Spinal cord (tissue), 10 donors: ENCODE measurements at places on chromosomes 7 and 10.

GRCh38 chr7:34761627-34762026, 103.6 kb downstream of the NPSR1 start:
- DNase-seq, result no peak

DNA sequence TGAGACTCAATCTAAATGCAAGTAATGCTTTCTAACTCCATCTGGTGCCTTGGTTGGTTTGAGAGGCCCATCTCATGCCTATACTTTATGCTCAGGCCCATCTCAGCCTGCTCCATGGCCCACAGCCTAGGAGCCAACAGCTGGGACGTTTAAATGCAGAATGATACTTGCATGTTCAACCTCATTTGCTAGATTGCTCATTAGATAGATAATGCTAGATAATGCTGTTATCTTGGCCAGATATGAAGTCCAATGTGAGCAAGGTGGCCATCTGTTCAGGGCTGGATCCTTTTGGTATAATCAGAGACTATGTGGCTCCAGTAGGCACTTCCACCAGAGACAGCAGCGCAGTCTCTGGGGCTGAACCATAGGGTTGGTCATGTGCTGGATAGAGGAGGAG, 321.6 kb upstream of the PHYHIPL start:
- DNase-seq, result no peak

GRCh38 chr10:123527151-123527550, 139.0 kb upstream of the GPR26 start:
- DNase-seq, result no peak

GRCh38 chr10:60351191-60351853, 38.4 kb downstream of the ANK3 start:
- no peak for DNase-seq

DNA sequence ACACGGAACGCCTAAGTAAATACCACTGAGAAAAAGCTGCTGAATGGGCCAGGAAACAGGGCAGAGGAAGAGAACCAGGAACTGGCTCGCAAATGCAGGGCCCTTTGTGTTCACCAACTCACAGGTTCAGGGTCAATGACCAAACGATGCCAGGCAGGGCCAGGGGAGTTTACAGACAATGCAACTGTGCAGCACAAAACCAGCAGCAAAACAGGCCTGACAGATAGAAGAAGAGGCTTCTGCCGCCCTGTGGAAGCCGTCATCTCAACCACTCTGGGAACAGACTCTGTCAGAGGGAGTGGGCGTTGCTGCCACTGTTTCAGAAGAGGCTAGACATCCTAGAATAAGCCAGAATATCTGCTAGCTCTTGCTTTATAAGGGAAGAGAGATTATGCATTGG, 117.9 kb downstream of the KMT2E start:
- DNase-seq, result no peak

GRCh38 chr7:29289156-29290021, 94.8 kb downstream of the CHN2 start:
- peak; percentile 13 for DNase-seq

GRCh38 chr7:35375516-35375915, 121.6 kb upstream of the TBX20 start:
- no peak for DNase-seq

GRCh38 chr7:109246330-109247077, 676.8 kb downstream of the DNAJB9 start:
- DNase-seq, result no peak

GRCh38 chr7:43085992-43086391, 26.5 kb upstream of the HECW1 start:
- no peak for DNase-seq

- no peak for DNase-seq
Measured at GRCh38 chr10:61793760-61794703, 107.5 kb upstream of the ARID5B start.

- no peak for DNase-seq
Measured at GRCh38 chr7:106865130-106866041, at the start of gene PIK3CG. PIK3CG (plus strand) TSS chr7:106865282; CDS start chr7:106867562, 2,280 bp downstream.

DNA sequence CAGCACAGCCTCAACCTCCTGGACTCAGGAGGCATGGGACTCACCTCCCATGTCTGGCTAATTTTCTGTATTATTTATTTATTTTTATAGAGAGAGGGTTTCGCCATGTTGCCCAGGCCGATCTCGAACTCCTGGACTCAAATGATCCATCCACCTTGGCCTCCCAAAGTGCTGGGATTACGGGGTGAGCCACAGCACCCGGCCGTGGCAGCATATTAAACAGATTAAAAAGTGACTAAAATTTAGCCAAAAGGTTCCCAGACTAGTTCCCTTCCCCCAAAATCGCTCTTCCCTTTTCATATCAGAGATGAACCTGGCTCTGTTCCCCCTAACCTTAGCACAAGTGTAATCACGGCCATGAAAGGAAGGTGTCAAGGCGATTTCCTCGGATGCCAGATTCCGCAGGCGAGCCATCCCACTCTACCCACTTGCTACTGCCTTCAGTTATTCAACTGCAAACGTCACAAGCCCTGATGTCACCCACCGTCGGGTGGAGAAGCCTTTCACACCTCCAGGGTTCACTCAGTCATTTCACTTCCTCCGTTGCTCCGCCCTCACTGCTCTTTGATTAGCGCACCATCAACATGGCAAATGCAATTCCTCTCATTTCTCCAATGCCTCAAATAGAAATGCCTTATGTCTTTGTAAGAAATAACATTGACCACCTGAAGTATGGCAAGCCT, 104.7 kb upstream of the RHEB start:
- DNase-seq, result no peak

DNA sequence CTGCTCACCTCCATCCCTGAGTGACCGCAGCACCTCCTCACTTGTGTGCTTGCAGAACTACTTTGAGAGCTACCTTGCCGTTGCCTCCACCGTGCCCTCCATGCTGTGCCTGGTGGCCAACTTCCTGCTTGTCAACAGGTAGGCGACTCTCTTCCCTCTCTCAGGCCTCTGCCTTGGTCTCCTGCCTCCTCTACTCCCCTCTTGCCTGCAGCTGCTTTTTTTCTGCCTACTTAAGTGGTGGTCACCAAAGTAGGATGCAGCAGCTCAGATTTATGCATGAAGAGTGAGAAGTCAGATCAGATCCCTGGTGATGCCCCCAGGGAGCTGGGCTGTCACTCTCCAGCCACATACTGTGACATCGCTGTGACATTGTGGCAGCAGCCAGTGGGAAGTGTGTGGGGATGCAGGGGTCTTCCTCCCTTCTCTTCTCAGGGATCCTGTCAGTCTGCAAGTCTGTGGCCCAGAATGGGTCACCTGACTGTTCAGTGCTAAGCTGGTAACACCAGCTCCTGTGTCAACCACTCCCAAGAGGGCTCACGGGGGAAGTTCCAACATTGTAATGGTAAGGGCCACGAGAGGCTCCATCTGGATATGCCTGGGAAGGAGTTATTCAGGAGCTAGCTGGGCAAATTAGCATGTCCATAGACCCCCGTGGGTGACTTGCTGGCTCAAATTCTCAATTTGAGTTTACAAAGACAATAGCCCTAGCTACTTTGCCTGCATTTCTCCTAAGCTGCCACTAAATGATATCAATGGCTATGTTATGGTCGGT, 25.3 kb downstream of the SLC29A3 start:
- no peak for DNase-seq

GRCh38 chr7:16963044-16963443, 81.3 kb upstream of the AGR3 start:
- DNase-seq, result no peak

GRCh38 chr7:26659121-26659520, 205.3 kb downstream of the SKAP2 start:
- DNase-seq, result no peak

DNA sequence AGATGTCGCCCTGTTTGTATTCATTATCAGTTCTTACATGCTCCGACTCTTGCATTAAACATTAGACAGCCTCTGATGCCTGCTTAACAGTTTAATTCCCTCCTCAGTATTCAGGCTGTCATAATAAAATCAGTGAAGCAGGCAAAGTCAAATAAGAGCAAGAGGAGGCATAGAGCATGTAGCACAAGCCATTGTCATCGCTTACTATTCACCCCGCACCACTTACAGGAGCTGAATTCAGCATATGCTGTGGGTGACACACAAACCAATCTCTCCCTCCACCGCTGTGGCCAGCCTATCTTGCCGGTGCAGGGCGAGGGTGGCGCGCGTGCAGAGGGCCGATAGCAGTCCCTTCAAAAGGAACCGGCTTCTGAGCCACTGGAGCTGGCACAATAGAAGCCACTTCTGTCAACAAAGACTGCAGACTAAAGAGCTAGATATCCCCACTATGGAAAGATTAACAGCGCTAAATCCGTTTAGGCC, 433.2 kb upstream of the MGMT start:
- no peak for DNase-seq
